ENCODE measurements at places on chromosomes 5 and 9.

DNA sequence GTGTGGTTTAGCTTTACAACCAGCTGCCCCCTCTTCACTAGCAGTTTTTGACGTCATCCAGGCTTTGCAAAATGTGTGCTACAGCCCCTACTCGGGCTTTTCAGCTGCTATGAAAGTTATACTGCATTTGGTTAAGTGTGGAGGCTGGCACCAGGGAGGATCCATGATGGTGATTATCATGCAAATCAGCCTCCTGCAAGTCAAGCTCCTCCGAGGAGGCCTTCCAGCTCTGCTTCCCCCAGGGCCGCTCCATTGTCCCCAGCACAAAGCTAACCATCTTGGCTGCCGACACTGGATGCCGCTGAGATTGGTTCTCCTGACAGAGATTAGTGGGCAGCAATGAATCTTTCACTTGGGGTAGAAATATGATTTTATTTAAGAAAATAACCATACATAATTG is 159.6 kb downstream of the NR2F1-AS1 start:
- H3K36me3 ChIP-seq = no peaks in the 10 kb centered on the region
- H3K4me1 ChIP-seq = no peaks in the 10 kb centered on the region
- DNase-seq = no peak
- no peak overlapping the region for H3K27ac ChIP-seq
- peaks cover 2% of the 10 kb centered on the region for H3K27me3 ChIP-seq

DNA sequence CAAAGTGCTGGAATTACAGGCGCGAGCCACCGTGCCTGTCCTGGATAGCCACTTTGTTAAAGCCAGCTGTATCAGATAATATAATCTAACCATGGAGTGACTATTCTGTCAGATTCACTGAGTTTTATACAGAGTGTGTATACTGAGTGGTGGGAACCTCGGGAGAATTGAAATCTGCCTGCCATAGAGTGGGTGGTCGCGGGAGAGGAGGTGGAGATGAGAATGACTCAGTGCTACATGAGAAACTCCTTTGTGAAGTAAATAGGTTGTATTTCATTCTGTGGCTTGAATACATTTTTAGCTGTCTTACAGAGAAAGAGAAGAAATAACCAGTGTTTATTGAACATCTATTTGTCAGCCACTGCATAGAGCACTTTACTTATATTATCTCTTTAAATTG is 26.4 kb downstream of the ATP6V0E1 start:
- DNase-seq = no peak
- peak overlapping the region; percentile 61 for H3K27ac ChIP-seq
- H3K4me1 ChIP-seq = peaks cover 49% of the 10 kb centered on the region
- peak overlapping the region; percentile 30 for H3K4me3 ChIP-seq
- H3K36me3 ChIP-seq = no peaks in the 10 kb centered on the region
- H3K27me3 ChIP-seq = no peaks in the 10 kb centered on the region

DNA sequence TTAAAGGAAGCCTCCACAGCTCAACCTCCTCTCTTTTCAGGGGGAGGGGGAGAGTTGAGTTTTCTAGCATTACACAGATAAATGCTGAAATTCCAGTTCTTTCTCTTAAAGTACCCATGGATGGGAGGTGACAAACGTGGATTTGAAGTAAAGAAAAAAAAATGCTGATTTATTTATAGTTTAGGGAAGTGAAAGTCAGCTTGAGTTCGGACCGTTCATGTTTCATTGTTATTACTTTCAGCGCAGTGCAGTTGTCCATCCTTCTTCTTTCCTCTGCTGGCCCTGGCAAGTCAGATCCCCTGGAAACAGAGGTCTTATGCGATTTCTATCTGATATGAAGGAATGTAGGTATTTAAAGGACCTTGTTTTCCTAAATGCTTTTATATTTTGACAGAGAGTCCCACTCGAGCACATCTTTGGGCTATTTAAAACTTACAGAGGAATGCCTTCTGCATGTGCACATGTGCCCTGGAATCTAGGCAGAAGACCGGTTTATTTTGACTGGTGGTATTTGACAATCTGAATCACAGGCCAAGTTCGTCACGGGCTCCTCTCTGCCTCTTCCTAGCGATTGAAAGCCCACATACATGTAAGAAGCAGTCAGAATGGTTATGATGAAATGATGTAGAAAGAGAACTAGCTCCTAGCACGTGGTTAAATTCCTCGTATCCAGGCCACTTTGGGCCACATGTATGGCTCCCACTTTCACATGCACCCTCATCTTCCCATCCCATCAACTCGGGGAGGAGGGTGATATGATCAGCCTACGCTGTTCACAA is 385.2 kb upstream of the KLF4 start:
- no peaks in the 10 kb centered on the region for H3K4me1 ChIP-seq
- no peaks in the 10 kb centered on the region for H3K27me3 ChIP-seq
- H3K4me3 ChIP-seq = no peak overlapping the region
- H3K27ac ChIP-seq = no peak overlapping the region

DNA sequence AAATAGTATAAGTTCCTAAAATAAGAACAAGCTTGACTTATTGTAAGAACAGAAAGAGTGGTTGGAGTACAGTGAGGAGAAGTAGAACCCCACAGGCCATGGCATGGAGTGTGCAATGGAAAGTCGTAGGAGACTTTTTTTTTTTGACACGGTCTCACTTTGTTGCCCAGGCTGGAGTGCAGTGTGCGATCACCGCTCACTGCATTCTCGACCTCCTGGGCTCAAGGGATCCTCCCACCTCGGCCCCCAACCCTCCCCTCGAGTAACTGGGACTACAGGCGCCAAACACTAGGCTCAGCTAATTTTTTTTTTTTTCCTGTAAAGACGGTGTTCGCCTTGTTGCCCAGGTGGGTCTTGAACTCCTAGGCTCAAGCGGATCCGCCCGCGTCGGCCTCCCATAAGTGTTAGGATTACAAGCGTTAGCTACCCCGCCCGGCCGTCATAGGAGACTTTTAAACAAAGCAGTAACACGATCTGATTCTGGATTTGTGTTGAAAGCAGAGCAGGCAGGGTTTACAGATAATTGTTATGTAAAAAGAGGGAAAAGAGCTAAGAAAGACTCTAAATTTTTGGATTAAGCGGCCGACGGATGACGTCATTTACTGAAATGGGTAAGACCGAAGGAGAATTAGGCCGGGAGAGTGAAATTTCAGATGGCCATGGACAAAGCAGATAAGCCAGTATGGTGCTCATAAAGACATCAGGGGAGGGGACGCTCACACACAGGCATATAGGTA is 752 bp downstream of the TSTD2 start:
- no peaks in the 10 kb centered on the region for H3K36me3 ChIP-seq
- peak overlapping the region; percentile 99 for H3K27ac ChIP-seq
- H3K4me3 ChIP-seq = peak overlapping the region; percentile 98

DNA sequence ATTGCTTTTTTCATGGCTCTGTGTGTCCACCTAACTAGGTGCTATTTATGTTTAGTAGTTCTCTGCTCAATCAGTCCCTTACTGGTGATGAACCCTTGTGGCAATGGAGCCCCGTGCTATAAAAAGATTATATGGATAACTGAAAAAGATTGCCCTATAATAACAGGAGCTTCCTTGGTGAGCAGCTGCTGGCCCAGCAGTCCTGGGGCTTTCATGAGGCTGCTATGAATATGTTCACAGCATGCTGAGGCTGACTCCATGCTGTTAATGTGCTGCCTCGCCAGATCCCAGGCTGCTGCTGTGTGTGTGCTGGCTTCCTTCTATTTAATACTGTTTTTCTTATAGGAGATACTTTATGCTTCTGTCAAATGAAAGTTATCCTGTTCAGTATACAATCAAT is 357.5 kb downstream of the TAF11L14 start:
- H3K4me3 ChIP-seq = no peak overlapping the region
- no peaks in the 10 kb centered on the region for H3K4me1 ChIP-seq
- no peaks in the 10 kb centered on the region for H3K27me3 ChIP-seq
- DNase-seq = no peak
- no peak overlapping the region for H3K27ac ChIP-seq
- no peaks in the 10 kb centered on the region for H3K36me3 ChIP-seq

GRCh38 chr5:27241564-27242257 is 203.3 kb upstream of the CDH9 start:
- peaks cover 4% of the 10 kb centered on the region for H3K36me3 ChIP-seq
- H3K27ac ChIP-seq = no peak overlapping the region
- DNase-seq = no peak
- H3K4me3 ChIP-seq = no peak overlapping the region
- no peaks in the 10 kb centered on the region for H3K4me1 ChIP-seq

GRCh38 chr9:89730715-89731114 is 125.9 kb downstream of the GADD45G start:
- H3K27ac ChIP-seq = no peak overlapping the region
- DNase-seq = no peak
- H3K27me3 ChIP-seq = no peaks in the 10 kb centered on the region
- H3K4me1 ChIP-seq = no peaks in the 10 kb centered on the region
- no peak overlapping the region for H3K4me3 ChIP-seq
- no peaks in the 10 kb centered on the region for H3K36me3 ChIP-seq

GRCh38 chr5:126360467-126360866 is 62.7 kb upstream of the GRAMD2B start:
- no peak overlapping the region for H3K4me3 ChIP-seq
- H3K27ac ChIP-seq = no peak overlapping the region
- H3K27me3 ChIP-seq = peaks cover 3% of the 10 kb centered on the region

- DNase-seq = no peak
- H3K4me3 ChIP-seq = no peak overlapping the region
- H3K27me3 ChIP-seq = peaks cover under 1% of the 10 kb centered on the region
These were observed 6.0 kb downstream of the UBQLN1 start for GRCh38 chr9:83701769-83702168.

GRCh38 chr5:116273448-116274242 is 188.8 kb downstream of the COMMD10 start:
- H3K4me1 ChIP-seq = peaks cover 1% of the 10 kb centered on the region
- DNase-seq = no peak
- peaks cover 28% of the 10 kb centered on the region for H3K36me3 ChIP-seq

DNA sequence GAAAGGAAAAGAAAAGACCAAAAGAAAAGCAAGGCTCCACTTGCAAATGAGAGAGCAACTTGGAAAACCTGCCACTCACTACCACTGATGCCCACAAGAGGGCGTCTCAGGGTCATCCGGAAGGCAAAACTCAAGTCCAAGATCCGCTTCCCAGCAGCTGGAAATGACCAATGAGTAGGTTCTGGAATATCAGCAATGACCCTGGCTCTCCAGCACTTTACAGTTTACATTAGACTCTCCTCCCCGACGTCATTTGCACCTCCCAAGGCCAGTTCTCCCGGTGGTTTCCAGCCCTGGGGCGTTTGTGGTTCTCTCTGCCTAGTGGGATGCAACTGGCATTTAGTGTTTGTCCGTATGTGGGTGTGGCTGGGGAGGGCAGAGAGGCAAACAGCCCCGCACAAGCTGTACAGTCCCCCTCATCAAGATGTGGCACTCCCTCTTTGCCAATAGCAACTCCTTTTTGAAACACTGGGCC is 193.8 kb upstream of the ZNF618 start:
- no peak overlapping the region for H3K4me3 ChIP-seq
- no peaks in the 10 kb centered on the region for H3K36me3 ChIP-seq
- peak; percentile 33 for DNase-seq
- peaks cover 8% of the 10 kb centered on the region for H3K27me3 ChIP-seq
- H3K27ac ChIP-seq = no peak overlapping the region

GRCh38 chr9:101128623-101129022 is 100.1 kb downstream of the PLPPR1 start:
- DNase-seq = no peak
- H3K36me3 ChIP-seq = no peaks in the 10 kb centered on the region
- no peaks in the 10 kb centered on the region for H3K4me1 ChIP-seq
- H3K27me3 ChIP-seq = no peaks in the 10 kb centered on the region
- no peak overlapping the region for H3K4me3 ChIP-seq

DNA sequence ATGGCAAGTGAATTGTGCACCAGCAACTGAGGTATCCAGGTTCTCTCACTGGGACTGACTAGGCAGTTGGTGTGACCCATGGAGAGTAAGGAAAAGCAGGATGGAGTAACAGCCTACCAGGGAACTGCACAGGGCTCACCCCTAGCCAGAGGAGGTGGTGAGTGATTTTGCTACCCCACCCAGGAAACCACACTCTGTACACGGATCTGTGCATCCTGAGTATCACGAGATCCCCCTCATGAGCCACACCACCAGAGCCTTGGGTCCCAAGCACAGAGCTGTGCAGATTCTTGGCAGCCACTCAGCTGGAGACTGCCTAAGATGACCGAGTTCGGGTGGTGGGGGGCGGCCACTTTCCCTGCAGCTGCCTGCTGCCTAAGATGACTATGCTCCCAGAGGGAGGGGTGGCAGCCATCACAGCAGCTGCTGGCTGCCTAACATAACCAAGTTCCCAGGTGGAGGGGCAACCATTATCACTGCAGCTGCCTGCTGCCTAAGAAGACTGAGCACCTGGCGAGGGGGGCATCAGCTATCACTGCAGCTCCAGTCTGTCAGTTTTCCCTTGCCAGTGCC is 48.4 kb upstream of the EFNA5 start:
- H3K27me3 ChIP-seq = peaks cover 7% of the 10 kb centered on the region
- H3K4me1 ChIP-seq = no peaks in the 10 kb centered on the region
- no peak overlapping the region for H3K4me3 ChIP-seq
- DNase-seq = no peak

GRCh38 chr5:150001660-150002486 is 1.3 kb downstream of the HMGXB3 start:
- peak overlapping the region; percentile 91 for H3K27ac ChIP-seq
- peak; percentile 58 for DNase-seq
- peak overlapping the region; percentile 96 for H3K4me3 ChIP-seq
- H3K36me3 ChIP-seq = peaks cover 9% of the 10 kb centered on the region
- peaks cover 53% of the 10 kb centered on the region for H3K4me1 ChIP-seq

DNA sequence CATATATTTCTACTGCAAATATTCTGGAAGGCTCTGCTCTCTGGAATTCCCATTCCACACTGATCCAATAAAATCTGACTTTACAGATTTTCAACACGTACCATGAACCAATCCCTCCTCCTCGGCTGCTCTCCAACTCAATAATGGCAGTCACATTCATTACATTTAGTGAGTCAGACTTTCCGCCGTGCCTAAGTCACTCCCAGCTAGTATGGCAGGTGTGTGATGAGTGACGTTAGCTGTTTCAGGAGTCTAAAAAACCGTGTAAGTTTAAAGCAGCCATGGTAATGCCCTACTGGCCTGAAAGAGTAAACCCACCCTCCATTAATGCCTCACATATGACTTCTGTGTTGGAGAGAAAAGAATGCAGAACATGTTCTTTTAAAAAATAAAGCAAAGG is 3.3 kb downstream of the FBN2 start:
- H3K36me3 ChIP-seq = no peaks in the 10 kb centered on the region
- H3K4me3 ChIP-seq = no peak overlapping the region
- peaks cover 8% of the 10 kb centered on the region for H3K27me3 ChIP-seq

GRCh38 chr9:18422296-18423036 is 51.5 kb upstream of the ADAMTSL1 start:
- H3K36me3 ChIP-seq = no peaks in the 10 kb centered on the region
- peaks cover 3% of the 10 kb centered on the region for H3K27me3 ChIP-seq
- no peak overlapping the region for H3K27ac ChIP-seq

DNA sequence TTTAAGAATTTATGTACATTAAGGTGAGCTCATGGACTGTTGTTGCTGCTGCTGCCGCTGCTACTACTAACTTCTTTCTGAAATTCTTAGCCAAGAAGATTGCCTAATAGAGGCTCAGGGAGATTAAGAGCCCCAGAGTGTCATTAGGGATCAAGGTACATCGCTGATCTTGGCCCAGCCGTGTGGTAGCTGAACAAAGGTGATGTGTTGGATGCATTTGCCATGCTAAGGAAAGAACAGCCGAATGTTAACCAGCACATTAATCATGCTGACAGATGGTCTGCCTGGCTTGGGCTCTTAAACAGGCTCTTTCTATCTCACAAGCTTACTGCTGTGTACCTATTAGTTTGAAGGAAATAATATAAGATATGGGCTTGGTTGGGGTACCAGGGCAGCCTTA is 137.1 kb downstream of the KCTD16 start:
- no peaks in the 10 kb centered on the region for H3K36me3 ChIP-seq
- no peaks in the 10 kb centered on the region for H3K4me1 ChIP-seq
- H3K4me3 ChIP-seq = no peak overlapping the region
- no peak for DNase-seq
- H3K27ac ChIP-seq = no peak overlapping the region
